Amniotic stem cell (primary cell): ENCODE measurements at places on chromosomes 3 and 15.

GRCh38 chr15:27323801-27324200 is 352.8 kb downstream of the GABRG3 start:
- DNase-seq: no peak

GRCh38 chr3:128432971-128433836 is 33.5 kb downstream of the DNAJB8 start:
- DNase-seq: no peak

DNA sequence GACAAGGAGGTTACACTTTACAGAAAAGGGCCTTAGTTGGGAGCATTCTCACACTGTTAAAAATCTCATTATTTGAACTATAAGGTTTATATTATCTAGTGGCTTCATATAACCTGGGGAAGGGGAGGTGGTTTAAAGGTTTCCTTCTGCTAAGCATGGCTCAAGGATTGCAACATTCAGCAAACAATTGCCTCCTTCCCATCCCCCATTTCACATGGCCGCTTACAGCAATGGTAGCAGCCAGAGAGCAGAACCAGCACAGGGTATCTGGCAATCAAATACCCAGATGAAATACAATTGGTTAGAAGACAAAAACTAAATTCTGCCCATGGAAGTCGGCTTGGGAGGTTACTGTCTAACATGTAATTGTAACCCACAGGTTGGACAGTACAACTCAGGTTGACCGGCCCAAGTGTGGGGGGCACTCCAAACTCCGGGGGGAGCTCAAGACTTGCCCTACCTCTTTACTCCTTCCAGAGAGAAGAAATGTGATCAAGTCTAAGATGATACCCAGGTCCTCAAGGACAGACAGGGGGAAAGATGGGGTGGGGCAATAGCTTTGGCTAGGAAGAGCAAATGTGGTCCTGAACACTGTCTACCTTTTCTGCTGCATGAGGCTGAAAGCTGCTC is 15.5 kb downstream of the ETV5 start:
- DNase-seq: no peak

DNA sequence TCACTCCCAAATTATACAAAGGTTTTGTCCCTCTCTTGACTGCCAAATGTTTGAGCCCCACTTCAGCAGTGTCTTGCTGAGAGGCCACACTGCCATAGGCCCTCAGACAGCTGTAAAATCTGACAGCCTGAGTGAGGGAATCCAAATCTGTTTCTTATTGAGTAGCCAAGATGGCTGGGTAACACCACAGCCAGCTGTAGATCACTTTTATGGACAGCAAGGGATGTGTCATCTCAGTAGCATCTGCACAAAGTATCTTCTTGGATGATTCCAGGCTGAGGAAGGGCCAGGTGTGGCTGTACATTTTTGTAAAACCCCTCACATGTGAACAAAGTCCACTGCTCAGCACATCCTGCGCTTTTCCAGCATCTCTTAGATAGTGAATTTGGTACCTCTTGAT is 237.0 kb upstream of the LRTM1 start:
- no peak for DNase-seq

GRCh38 chr3:42025370-42026138 is 63.7 kb upstream of the ULK4 start:
- DNase-seq: no peak
